ENCODE measurements at places on chromosomes 2 and 18. TPM values are rescaled to one million over a fixed set of nuclear protein-coding genes. Genes with fewer than 3 reads are reported as not detected.

STARD6 gene
- total RNA-seq = not detected

CYS1 gene
- total RNA-seq = not detected

PROM2 gene
- total RNA-seq = 0.85 TPM

SP3 gene
- 164 TPM for total RNA-seq

L3MBTL4 gene
- 11.9 TPM for total RNA-seq

SIX2 gene
- not detected for total RNA-seq

GRCh38 chr18:68172842-68173549 is 541.9 kb downstream of the TMX3 start:
- no peaks in the 10 kb centered on the region for H3K36me3 ChIP-seq
- no peak for DNase-seq
- H3K4me1 ChIP-seq = no peaks in the 10 kb centered on the region
- H3K27ac ChIP-seq = no peak overlapping the region
- H3K4me3 ChIP-seq = no peak overlapping the region
- H3K27me3 ChIP-seq = no peaks in the 10 kb centered on the region

GRCh38 chr2:172108587-172108930 is 5.9 kb upstream of the DLX2 start:
- H3K4me1 ChIP-seq = peaks cover 40% of the 10 kb centered on the region
- no peak for DNase-seq
- no peaks in the 10 kb centered on the region for H3K36me3 ChIP-seq
- H3K27ac ChIP-seq = no peak overlapping the region
- H3K27me3 ChIP-seq = peaks cover 45% of the 10 kb centered on the region
- no peak overlapping the region for H3K4me3 ChIP-seq

DNA sequence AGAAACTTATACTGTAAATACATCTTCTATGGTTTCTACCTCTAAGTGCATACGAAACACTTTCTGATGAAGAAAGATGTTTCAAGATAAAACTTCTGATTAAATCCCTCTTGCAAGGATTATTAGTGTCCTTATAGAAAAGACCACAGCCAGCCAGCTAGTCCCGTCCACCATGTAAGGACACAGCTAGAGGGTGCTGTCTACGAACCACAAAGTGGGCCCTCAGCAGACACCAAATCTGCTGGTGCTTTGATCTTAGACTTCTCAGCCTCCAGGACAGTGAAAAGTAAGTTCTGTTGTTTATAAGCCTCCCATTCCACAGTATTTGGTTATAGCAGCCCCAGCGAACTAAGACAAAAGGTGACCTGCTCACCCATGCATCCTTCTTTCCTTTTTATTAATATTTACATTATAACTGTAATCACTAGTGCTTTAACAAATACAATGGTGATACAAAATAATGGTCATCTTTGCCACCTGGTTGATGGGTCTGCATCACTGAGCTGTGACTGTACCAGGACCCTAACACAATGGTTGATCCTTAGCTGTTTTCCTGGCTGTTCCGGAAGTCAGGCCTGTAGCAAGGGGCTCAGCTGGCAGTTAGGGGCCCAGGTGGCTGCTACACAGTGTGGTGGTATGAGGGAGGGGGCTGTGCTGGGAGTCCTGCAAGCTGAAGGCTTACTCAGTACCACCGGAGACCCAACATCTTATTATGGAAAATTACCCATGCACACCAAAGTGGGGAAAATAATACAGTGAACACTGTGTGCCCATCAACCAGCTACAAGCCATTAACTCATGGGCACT is 108.5 kb upstream of the SMAD7 start:
- H3K36me3 ChIP-seq = no peaks in the 10 kb centered on the region
- DNase-seq = no peak
- H3K27ac ChIP-seq = no peak overlapping the region
- H3K4me3 ChIP-seq = no peak overlapping the region

- no peak overlapping the region for H3K27ac ChIP-seq
- no peaks in the 10 kb centered on the region for H3K27me3 ChIP-seq
- H3K4me3 ChIP-seq = no peak overlapping the region
- DNase-seq = no peak
Observed at GRCh38 chr2:192043216-192043870, 151.4 kb downstream of the TMEFF2 start.

- H3K4me1 ChIP-seq = no peaks in the 10 kb centered on the region
- no peaks in the 10 kb centered on the region for H3K36me3 ChIP-seq
- H3K27me3 ChIP-seq = no peaks in the 10 kb centered on the region
- H3K27ac ChIP-seq = no peak overlapping the region
- no peak for DNase-seq
Observed at GRCh38 chr2:214215107-214215506, 195.7 kb upstream of the VWC2L start.

DNA sequence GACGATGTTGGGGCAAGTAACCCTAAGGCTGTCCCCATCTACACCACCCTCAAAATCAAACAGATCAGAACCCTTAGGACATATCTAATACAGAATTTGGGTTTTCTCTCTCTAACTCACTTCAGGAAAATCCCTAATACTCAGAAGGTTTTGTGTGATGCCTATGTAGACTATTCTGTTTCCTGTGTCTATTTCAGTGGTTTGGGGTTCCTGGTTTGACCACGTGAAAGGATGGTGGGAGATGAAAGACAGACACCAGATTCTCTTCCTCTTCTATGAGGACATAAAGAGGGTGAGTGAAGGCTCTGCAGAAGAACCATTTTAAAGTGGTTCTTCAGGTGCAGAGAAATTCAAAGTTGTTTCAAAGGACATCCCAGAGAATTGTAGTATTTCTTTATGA is 16.3 kb downstream of the SULT1C2 start:
- no peaks in the 10 kb centered on the region for H3K27me3 ChIP-seq
- H3K4me3 ChIP-seq = no peak overlapping the region
- no peak for DNase-seq
- H3K36me3 ChIP-seq = no peaks in the 10 kb centered on the region
- H3K27ac ChIP-seq = no peak overlapping the region

- no peak overlapping the region for H3K27ac ChIP-seq
- no peaks in the 10 kb centered on the region for H3K36me3 ChIP-seq
- H3K27me3 ChIP-seq = no peaks in the 10 kb centered on the region
- H3K4me1 ChIP-seq = no peaks in the 10 kb centered on the region
Observed at GRCh38 chr2:122112216-122113005, 357.0 kb downstream of the TSN start.

DNA sequence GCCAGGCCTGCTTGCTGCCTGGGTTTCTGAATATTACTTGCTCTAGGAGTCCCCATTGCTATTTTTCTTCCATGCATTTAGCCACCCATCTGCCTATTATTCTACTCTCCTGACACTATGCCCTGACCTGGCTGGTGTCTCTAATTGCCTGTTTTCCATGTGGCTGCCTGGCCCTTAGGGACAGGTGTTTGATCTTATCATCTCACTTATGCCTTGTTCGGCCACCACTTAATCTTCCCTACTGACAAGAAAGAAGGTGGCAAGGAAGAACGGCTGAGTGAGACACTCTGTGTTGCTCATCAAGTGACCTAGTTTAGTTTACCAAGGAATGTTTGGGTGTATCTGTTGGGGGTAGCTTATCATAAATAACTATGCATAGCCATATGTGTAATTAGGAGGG is 50.4 kb upstream of the RAPH1 start:
- no peak overlapping the region for H3K4me3 ChIP-seq
- no peaks in the 10 kb centered on the region for H3K4me1 ChIP-seq
- H3K36me3 ChIP-seq = no peaks in the 10 kb centered on the region
- no peak overlapping the region for H3K27ac ChIP-seq
- H3K27me3 ChIP-seq = peaks cover 27% of the 10 kb centered on the region

DNA sequence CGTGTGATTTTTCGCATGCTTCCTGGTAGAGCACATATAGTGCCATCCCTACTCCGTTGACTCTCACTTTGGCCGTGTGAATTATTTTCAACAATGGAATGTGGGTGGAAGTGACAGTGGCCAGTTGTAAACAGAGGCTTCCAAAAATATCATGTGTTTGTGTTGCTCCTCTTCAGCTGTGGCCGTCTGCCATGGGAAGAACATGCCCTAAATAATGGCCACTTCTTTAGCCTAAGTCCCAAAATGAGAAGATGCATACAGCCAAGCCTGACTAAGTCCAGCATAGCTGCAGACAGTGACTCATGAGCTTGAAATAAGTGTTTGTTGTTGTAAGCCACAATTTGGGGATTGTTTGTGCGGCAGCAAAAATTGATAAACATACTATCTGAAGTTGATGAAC is 8.9 kb upstream of the GALNT1 start:
- H3K27me3 ChIP-seq = no peaks in the 10 kb centered on the region
- DNase-seq = no peak
- H3K4me3 ChIP-seq = no peak overlapping the region
- no peaks in the 10 kb centered on the region for H3K4me1 ChIP-seq
- no peaks in the 10 kb centered on the region for H3K36me3 ChIP-seq
- no peak overlapping the region for H3K27ac ChIP-seq
